ENCODE measurements at places on chromosomes 16 and 17. TPM values are rescaled to one million over a fixed set of nuclear protein-coding genes. Genes with fewer than 3 reads are reported as not detected.

- DNase-seq, result no peak
Measured at GRCh38 chr17:70709596-70709995, 540.3 kb downstream of the KCNJ2 start.

GRCh38 chr17:63356337-63356757 is 89.8 kb downstream of the CYB561 start:
- no peak for DNase-seq

GRCh38 chr16:9123871-9124270 is 32.4 kb downstream of the HAPSTR1 start:
- no peak for DNase-seq

Gene NHERF2
- total RNA-seq, result 2.6 TPM

DNA sequence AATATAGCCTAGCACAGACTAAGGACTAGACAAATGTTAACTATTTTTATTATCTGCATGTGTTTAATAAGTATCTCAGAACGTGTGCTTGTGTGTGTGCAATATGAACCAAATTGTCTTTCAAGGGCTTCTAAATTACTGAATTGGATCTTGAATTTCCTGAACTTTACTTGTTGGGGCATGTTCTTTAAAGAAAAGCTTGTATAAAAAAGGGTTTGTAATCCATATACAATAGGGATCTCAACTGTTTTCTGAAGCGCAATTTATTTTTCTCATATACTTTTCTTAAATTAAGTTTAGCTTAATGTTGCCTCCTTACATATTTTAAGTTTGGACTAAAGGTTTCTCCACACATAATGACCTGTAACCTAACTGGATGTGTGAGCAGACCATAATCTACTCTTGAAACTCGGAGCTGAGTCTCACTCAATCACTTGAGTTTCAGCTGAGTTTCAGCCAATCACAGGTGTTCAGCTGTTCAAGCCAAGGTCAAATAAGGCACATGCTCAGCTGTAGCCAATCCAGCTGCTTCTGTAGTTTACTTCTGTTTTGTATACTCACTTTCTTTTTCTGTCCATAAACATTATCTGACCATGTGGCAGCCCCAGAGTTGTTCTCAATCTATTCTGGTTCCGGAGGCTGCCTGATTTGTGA is 72.3 kb downstream of the CDK5R1 start:
- DNase-seq, result no peak

- DNase-seq, result no peak
Measured at GRCh38 chr16:17419266-17419665, 51.5 kb downstream of the XYLT1 start.

DNA sequence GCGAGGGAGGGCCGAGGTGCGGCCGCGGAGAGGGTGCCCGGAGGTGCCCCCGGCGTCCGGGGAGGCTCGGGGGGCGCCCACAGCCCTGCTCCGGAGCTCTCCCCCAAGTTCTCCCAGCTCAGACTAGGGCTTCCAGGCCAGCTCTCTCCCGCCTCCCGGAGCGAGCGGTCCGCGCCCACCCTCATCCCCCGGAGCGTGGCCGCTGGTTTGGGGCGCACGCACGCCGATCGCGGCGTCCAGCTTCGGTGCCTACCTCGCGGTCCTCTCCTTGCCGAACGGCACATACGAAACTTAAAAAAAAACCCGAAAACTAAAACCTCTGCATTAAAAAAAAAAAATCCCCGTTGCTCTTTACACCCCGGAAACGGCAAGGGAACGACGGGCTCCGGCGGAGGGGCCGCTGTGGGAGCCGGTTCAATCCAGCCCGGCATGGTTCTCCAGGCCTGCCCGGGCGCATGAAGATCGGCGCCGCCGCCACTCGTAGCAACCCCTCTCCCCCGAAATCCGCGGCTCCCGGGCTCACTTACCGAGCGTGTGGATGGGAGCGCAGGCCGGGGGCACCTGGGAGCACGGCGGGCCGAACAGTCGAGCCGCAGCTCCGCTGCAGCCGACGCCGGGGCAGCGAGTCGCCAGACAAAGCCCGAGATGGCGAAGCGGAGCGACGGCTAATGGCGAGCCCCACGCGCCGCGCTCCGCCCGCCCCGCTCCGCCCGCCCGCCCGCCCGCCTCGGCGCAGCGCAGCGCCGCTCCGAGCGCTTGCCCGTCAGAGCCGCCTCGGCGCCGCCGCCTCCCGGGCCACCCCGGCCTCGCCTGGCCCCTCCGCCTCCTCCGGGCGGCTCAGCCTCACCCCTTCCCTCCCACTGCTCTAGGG is 973 bp upstream of the UBTF start:
- peak; percentile 62 for DNase-seq

Gene VAT1L
- not detected for total RNA-seq

DNA sequence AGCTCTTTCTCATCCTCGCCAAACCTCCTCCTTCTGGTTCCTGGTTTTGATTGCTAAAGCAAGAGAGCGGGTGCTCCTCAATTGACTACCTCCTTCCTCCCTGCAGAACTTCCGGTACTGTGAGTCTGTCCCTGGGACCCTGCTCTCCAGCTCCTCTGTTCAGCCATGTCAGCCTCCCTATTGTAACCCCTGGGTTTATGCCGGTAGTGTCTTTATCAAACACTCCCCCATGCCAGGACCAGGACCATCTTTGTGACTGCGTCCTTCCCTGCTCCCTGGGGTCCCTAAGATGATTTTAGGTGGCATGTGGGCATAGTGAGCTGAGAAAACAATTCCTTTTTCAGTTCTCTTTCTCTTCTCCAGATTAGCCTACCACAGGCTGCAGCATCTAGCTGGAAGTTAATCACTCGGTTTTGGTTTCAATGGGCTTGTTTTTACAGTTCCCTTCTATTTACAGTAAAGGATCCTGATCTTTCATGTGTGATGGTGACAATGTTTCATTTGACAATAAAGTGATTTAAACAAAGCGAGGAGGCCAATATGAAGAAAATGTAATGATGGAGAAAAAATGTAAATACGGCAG is 27.7 kb upstream of the IL21R start:
- no peak for DNase-seq

DNA sequence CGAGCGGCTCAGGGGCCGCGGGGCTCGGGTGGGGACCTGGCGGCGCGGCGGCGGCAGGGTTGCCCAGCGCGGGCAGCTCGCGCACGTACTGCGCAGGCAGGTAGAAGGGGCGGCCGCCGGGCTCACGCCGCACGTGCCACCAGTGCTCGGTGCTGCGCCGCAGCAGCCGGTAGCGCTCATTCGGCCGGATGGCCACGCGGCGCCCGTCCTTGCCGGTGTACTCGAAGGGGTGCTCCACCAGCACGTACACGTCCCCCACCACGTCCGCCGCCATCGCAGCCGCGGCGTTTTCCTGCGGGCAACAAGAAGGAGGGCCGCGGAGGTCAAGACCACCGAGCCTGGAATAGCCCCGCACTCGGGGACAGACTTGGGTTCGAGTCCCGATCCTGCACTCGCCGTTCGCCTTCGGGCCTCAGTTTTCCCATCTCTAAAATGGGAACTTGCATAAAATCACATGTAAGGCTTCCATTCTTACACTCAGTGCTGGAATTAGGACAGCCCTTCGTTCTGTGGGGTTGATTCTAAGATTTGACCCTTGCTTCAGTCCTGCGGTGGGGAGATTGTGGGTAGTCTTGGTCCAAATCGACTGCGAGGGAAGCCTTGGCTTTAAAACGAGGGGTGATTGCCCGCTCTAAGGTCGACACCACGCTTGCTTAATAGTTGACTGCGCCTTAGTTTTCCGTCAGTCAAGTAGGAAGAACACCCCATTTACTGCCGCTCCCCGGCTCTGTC is 2.5 kb downstream of the ARHGAP27 start:
- no peak for DNase-seq

Gene ZNF624
- total RNA-seq, result 2.8 TPM

DNA sequence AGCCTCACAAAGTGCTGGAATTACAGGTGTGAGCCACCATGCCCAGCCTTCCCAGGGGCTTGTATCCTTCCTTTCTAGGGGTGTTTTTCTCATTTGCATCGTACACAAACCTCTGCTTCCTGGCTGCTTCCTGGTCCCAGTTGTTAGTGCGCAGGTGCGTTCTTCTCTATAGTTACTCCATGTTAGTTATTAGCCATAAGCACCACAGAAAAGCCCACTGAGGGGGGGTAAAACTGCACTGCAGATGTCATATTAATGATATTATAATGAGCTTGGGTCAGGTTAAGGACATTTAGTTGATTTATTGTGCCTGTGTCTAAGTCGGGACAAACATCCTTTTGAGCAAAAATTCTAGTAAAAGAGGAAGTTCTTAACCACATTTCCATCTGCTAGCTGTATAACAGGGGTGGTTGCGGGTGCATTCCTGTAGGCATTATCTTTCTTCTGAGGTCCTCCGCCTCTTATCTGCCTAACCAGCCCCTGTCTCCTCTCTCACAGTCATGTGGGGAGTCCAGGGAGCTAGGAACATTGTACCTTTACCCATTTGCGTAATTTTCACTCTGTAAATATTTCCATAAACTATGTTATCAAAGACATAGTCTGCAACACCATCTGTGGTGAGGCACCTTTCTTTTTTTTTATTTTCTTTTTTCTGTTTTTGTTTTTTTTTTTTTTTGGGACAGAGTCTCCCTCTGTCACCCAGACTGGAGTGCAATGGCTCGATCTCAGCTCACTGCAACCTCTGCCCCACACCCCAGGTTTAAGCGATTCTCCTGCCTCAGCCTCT is 23.6 kb upstream of the ATF7IP2 start:
- DNase-seq, result no peak

Gene APRT
- 294 TPM for total RNA-seq

Gene CHD9NB
- total RNA-seq, result 0.25 TPM

DNA sequence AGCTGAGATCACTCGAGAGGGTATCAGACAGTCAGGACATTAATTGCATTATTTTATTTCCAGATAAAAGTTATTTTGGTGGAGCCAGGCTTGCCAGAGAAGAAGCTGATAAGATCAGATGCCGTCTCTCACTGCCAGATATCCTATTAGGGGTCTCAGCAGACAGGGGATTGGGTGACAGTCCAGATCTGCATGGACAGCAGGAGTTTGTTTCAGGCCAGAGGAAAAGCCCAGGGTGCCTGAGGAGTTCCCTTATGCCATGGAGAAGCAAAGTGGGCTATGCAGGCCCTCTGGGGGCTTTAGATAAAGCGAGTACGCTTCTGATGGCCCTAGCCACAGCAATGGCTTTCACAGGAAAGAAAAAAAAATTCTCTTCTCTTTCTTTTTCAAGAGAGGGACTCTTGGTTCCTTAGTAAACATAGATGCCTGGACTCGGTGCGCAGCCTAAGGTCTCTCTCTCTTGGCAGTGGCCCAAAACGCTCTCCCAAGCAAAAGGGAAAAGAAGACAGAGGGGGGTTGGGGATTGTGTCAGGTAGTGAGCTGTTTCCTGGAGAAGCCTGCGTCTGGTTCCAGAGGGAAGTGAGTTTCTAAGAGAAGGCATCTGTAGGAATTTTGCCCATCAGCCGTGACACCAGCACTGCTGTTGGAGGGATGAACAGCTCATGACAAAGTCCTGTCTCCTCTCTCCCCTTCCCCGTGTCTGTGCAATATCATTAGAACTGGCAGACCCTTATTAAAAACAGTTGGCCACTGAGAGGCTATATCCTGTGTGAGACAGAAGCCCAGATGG is 166.3 kb upstream of the FOXF1 start:
- no peak for DNase-seq

- DNase-seq, result no peak
Measured at GRCh38 chr16:88883946-88884345, 17.5 kb upstream of the PABPN1L start.

- DNase-seq, result no peak
Measured at GRCh38 chr17:48722915-48723422, at the start of gene PRAC2. Gene PRAC2 (plus strand): TSS chr17:48723185. CDS start chr17:48724411, 1,226 bp downstream.

All from activated T-helper 2 cell treated with anti-CD3 and anti-CD28 coated beads, Interferon-gamma antibody, Interleukin-2, Interleukin-4, amounts not matched to agents 10 μg/mL and 5 μg/mL and 100 μg/mL, durations not matched to agents 14 hours and 24 hours and 36 hours (primary cell).